Stimulated activated CD4-positive, alpha-beta T cell treated with anti-CD3 and anti-CD28 coated beads, TNF-alpha, amount 100 ng/mL, for 4 hours (primary cell): ENCODE measurements at places on chromosomes 7 and 10.
A peak's percentile ranks its signal among the peaks of the same experiment; 100 is the strongest.

DNA sequence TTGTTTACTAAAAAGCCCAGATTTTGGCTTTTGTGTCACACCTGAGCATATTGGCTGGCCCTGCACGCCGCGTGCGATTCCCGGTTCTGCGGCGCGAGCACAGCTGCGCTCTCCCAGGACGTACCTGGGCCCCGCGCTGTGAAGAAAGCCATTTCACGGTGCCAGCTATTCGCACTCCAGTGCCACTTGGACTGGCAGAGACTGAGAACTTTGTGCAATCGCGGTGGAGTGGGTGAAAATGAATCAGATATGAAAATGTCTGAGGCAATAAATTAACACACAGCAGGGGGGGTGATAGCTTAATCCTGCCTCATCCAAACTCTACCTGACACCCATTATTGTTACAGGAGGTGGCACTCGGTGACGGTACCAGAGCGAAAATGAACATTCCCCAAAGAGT is 330.1 kb upstream of the MGMT start:
- no peak for DNase-seq

DNA sequence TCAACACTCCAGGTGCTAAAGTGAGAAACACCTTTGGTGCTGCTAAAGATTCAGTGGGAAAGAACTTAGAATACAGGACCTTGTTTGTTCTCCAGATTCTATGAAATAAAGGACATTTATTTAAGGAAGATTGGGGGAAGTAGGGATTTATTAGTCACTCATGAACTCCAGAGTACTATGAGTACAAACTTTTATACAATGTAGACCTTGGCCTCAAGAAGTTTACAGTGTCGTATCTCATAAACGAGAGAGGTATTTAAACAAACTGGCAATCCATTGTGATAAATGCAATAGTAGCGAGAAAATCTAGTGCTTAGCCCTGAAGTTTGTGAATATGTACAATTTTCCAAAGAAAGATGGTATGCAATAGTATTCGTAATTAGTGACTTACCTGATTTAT is 59.1 kb downstream of the TES start:
- no peak for DNase-seq

DNA sequence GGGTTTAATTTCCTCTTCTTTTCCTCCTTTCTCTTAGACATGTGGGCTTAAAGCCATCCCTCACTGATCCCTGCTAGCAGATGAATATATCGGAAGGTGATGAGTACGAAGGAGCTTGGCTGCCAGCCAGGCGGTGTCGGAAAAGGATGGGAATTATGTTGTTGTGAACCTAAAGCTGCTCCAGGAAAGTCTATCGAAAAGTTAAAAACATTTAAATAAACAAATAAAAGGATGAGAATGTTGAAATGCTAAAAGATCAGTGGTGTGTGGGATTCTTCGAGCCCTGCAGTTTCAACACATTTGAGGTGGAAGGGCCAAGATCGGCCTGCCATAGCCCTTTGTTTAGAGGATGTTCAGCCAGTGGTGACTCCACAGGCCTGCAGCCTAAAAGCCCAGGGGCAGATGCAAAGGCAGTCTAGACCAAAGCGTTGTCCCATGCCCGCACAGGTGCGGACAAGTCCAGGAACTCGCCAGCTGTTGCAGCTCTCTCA is 107.9 kb downstream of the JCAD start:
- no peak for DNase-seq

- DNase-seq: no peak
Measured at GRCh38 chr10:58070956-58071355, 196.7 kb downstream of the IPMK start.

GRCh38 chr7:122298618-122299017 is 5.9 kb downstream of the FEZF1 start:
- DNase-seq: no peak

- DNase-seq: no peak
Measured at GRCh38 chr10:29524294-29524693, 110.5 kb downstream of the SVIL start.

DNA sequence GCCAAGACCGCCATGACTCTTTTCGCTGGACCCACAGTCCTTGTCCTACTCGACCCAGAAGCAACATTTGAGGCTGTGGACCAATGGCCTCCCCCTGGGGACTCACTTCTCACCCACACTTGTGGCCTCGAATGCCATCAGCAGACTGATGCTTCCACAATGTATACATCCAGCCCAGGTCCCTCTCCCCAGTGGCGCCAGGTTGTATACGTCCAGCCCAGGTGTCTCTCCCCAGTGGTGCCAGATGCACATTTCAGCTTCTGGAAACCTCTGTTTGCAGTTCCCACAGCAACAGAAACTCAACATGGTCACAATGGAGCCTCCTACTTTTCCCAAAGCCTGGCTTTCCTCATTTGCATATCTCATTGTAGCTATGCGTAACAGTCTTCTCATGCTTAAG is 210.5 kb upstream of the RNF32 start:
- no peak for DNase-seq

GRCh38 chr10:91434041-91434440 is 23.9 kb downstream of the HECTD2 start:
- DNase-seq: no peak

DNA sequence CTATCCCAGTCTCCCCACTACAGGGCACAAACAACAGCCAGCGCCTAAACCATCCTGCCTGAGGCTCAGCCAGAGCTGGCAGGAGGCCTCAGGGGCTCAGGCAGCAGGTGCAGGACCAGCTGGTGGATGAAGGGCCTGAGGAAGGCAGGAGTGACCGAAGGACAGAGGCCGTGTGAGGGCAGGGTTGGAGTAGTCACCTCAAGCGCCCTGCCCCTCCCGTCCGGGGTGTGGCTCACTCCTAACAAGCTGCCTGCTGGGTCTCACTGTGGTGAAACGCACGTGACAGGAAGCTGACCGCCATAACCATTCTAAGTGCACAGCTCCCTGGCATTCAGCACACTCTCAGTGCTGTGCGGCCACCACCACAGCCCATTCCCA is 281.1 kb downstream of the ELFN1 start:
- DNase-seq: no peak

- DNase-seq: no peak
Measured at GRCh38 chr7:139641337-139641992, 118.0 kb downstream of the CLEC2L start.

- no peak for DNase-seq
Measured at GRCh38 chr10:79299397-79300241, 47.6 kb upstream of the PPIF start.

DNA sequence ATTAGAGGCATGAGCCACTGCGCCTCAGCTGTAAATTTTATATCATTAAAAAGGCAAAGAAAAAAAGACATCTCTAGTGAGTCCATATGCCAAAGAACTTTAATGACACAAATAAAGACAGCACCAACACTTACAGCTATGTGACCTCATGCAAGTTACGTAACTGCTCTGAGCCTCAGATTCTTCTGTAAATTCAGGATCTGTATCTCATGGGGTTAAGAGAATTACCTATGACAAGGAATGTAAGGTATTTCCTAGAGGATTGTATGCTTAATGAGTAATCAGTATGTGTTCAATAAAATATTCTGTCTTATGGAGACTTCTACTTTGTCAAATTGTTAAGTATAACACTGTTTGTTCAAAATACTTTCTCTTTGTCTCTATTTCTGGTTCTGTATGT is 274.0 kb upstream of the GLI3 start:
- DNase-seq: no peak

DNA sequence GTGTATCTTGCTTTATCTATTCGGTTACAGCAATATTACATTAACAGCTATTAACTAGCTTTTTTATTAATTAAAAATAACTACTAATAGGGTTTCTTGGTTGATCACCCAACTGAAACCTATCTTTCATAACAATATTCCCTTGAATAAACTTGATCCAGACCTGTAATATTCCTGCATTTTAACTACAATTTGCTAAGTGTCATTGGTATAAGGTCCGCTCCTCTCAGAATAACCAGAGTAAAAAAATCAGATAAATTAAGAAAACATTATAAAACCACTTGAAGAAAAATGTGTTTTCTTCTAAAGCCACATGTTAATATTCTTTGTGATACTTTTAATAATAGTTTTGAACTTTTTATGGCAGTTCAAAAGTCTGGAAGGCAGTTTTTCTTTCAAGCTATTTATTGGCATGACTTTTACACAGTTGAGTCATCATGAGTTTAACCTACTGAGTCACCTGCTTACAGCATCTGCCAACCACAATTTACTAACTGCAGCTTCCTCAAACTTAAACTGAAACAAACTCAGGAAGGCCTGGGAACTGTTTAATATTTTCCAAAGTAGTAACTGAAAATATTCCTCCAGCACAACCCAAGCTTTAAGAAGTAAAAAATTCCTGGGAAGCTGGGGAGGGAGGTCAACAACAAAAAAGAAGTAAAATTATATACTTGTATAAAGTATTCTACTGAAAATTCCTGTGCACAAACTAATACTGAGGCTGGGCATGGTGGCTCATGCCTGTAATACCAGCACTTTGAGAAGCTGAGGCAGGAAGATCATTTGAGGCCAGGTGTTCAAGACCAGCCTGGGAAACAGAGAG is 103.2 kb downstream of the NRBF2 start:
- no peak for DNase-seq

DNA sequence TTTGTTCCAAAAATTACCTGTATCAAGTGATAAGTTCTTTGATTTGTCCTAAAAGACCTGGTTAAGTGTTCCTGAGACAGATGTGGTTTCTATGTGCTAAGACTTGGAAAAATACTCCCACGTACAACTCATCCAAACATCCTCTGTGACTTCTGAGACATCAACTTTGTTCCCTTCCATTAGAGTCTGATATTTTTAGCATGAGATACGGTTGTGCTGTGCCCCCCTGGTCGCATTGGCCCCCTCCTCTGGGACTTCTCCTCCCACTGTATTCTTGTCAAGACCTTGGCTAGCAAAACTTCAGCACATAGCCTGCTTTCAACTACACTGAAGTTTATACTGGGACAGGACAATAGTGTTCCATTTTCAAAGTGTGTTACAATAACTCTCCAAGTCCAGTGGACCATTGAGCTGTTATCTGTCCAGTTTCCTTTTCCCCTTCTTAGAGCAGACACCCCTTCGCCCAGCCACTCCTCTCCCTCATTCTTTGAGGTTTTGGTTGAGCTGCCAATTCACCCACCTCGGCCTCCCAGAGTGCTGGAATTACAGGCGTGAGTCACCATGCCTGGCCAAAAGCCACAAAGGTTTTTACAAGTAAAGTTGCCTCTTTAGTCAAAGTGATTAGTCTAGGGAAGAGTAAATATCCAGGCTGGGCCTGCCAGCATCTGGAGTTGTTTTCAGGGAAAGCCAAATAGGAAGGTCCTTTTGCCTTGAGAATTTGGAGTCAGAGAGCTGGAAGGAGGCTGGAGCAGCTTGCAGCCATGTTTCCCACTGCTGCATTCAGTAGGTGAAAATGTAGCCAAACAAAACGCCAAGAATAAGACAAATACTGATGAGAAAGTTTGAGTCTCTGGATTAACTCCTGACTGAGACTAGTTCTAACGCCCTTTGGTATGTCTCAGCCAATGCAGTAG is 17.8 kb upstream of the PDLIM1 start:
- DNase-seq: no peak

DNA sequence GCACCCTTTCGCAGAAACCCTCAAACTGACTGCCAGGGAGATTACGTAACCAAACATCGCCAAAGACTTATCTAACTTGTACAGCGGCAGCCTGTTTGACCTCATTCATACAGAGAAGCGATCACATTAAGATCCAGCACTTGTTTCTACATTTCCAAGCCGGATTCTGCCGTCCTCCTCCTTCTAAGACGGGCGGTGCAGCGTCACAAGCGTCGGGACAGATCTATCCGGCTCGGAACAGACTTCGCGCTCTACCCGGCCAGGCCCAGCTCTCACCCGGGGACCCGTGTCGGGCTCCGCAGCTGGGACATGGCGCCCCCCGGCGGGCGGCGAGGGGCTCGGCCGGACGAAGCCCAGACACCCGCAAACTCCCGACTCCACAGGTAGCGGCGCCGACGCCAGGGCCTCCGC is 373 bp downstream of the H2AZ2 start:
- peak; percentile 79 for DNase-seq

DNA sequence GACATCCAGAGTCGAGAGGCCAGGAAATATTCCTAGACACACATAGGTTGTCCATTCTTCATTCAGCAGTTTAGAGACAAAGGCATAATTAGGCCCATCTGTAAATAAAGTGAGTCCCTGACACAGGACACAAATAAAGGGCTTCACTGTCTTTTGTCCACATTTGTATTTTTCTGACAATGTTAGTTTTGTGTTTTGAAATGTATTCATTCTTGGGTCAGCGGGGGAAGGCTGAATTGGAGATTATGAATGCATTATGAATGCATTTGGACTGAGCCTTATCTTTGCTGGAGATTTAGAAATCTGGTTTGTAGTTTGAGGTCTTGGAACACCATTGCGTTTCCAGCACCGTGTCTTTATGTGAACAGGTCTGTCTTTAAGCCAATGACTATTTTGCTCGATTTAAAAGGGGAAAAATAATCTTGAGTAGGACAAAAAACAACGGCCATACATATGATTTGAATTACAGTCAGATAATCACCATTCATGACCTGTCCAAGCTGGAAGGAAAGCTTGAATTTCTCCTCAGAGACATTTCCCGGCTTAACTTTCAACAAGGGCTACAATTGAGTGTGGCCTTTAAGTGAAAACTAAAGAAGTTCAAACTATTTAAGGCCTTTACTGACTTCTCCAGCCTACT is 334.8 kb downstream of the WDR11 start:
- DNase-seq: no peak

GRCh38 chr7:91843831-91844230 is 36.7 kb downstream of the MTERF1 start:
- DNase-seq: no peak

- DNase-seq: no peak
Measured at GRCh38 chr7:42176724-42177101, 60.3 kb downstream of the GLI3 start.

DNA sequence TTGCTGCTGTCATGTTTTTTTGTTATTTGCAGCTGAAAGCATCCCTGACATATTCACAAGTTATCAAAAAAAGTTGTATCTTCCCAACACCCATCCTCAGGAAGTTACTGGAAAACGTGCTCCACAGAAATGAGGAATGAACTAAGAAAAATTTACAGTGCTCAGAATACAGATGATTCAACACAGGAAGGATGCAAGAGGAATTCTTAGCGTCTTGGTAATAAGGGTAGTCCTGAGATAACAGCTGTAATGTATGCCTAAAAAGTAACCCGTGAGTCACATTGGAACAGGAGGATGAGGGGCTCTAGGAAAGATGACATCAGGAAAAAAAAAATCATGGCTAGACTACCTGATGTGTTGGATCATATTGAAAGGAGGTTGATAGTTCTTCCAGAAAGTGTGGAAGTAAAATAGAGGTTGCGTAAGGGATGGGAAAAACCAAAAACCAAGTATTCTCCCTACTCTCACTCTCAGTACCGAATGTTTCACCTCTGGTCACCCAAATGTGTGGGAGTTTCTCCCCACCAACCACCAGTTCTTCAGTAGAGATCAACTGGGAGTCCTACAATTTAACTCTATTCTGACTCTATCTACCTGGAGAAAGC is 3.9 kb downstream of the ADAM12 start:
- DNase-seq: no peak

DNA sequence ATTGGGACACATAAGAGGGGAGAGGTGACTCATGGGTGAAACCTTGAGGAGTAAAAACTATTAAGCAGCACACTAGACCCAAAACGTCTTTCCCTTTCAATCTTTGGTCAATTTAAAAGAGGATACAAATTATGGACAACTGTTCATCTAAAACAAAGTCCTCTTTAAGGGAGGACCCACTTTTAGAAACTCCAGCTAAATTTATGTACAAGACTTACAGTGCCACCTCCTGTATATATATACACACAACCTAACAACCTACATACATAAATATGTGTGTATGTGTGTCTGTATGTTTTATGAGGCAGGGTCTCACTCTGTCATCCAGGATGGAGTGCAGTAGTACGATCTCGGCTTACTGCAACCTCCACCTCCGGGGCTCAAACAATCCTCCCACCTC is 18.1 kb upstream of the ZC3HAV1 start:
- DNase-seq: no peak

- DNase-seq: no peak
Measured at GRCh38 chr7:68425377-68425776, 1172.9 kb upstream of the AUTS2 start.
